Hepatocyte (in vitro differentiated cells): ENCODE measurements at places on chromosomes 7 and 10. TPM values are rescaled to one million over a fixed set of nuclear protein-coding genes. Genes with fewer than 3 reads are reported as not detected.

Gene RAPGEF5
- total RNA-seq = 8.8 and 14.5 TPM in 2 replicates

Gene CLEC2L
- total RNA-seq = not detected in 2 replicates

Gene MARVELD1
- total RNA-seq = 25.4 and 29.5 TPM in 2 replicates

Gene ATOH7
- 0.17 TPM in 1 of 2 replicates, not detected in the other for total RNA-seq

Gene ZFAND4
- total RNA-seq = 12.0 and 12.7 TPM in 2 replicates

DNA sequence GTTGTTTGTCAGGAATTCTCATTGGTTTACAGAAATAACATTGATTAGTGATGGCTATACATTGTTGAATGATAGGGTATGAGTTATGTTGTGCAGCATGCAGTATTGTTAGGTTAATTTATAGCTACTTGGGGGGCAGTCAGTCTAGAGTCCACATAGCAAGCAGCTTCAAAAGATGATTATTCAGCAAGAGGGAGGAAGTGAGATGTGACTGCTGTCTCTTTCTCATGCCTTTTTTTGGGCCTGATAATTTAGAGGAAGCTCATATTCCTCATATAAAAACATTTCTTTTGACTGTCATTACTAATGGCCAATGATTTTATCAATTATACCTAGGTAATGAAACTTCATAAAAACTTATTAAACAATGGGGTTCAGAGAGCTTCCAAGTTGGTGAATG, 3.4 kb upstream of the TBRG4 start:
- H3K36me3 ChIP-seq = no peaks in the 10 kb centered on the region
- no peak overlapping the region for H3K27ac ChIP-seq
- no peak overlapping the region for H3K4me3 ChIP-seq
- H3K4me1 ChIP-seq = peaks cover 12% of the 10 kb centered on the region
- peaks cover 7% of the 10 kb centered on the region for H3K27me3 ChIP-seq

DNA sequence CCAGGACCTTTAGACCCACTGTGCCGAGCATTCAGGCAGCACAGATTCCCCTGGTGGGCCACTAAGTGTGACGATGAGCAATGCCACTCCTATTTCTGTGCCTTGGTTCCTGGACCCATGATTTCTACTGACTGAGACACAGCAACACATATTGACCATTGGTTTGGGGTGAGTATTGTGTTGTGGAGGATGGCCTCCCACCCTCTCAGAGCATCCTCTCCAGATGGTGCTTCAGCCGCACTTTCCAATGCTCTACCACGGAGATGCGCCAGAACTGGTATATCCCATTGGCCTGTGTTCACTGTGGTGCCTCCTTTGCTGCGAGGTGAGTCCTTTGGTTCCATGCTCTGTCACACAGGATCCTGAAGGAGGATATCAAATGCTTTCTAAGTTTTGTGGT, 10.1 kb upstream of the GDF10 start:
- peaks cover 5% of the 10 kb centered on the region for H3K4me1 ChIP-seq
- H3K27me3 ChIP-seq = peaks cover 31% of the 10 kb centered on the region
- H3K27ac ChIP-seq = no peak overlapping the region
- H3K36me3 ChIP-seq = no peaks in the 10 kb centered on the region

GRCh38 chr10:1163204-1163660, 107.0 kb downstream of the WDR37 start:
- H3K27me3 ChIP-seq = no peaks in the 10 kb centered on the region
- no peak for DNase-seq
- no peak overlapping the region for H3K27ac ChIP-seq
- no peaks in the 10 kb centered on the region for H3K4me1 ChIP-seq

GRCh38 chr10:5556576-5556975, 31.8 kb downstream of the CALML3 start:
- no peaks in the 10 kb centered on the region for H3K27me3 ChIP-seq
- no peak for DNase-seq
- H3K27ac ChIP-seq = no peak overlapping the region
- H3K4me3 ChIP-seq = no peak overlapping the region
- H3K4me1 ChIP-seq = peaks cover 31% of the 10 kb centered on the region

DNA sequence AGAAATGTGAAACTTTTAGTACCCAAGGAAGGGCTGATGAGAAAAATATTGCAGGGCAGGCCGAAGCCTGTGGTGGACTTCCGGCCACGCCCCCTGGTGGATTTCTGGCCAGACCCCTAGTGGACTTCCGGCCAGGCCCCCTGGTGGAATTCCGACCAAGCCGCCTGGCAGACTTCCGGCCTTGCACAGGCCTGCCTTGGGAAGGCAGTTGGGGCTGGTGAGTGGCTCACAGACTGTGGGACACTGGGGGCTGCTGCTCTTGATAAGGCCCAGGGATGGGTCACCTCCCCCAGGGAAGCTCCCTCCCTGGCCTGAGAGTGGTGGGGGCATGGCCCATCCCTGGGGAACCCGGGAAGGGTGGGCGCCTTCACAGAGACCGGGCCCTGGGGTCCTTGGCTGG, 116.4 kb upstream of the MKI67 start:
- H3K4me1 ChIP-seq = no peaks in the 10 kb centered on the region
- no peak for DNase-seq
- no peak overlapping the region for H3K4me3 ChIP-seq
- no peaks in the 10 kb centered on the region for H3K36me3 ChIP-seq
- H3K27ac ChIP-seq = no peak overlapping the region

GRCh38 chr10:95211606-95212279, 17.7 kb downstream of the ACSM6 start:
- no peaks in the 10 kb centered on the region for H3K36me3 ChIP-seq
- no peaks in the 10 kb centered on the region for H3K27me3 ChIP-seq
- no peaks in the 10 kb centered on the region for H3K4me1 ChIP-seq
- H3K4me3 ChIP-seq = no peak overlapping the region

- peaks cover 27% of the 10 kb centered on the region for H3K4me1 ChIP-seq
- no peak overlapping the region for H3K27ac ChIP-seq
- H3K4me3 ChIP-seq = no peak overlapping the region
- no peaks in the 10 kb centered on the region for H3K36me3 ChIP-seq
These were observed 93.7 kb downstream of the SVOPL start for GRCh38 chr7:138607216-138608126.

DNA sequence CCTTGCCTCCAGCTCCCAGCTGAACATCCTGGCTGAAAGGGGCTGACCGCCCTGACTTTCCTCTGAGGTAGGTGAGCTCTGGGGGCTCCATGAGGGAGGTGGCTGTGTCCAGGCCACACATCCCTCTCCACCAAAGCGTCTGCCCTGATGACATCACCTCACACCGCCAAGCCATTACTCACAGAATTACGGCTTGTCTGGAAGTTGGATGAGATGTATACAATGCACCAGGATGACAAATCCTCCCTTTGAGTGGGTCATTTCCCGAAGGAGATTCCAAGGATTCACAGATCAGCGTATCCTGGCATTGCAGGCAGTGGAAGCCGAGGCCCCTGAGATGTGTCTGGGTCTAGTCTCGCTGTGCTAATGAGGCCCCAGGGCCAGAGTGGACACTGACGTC, 15.1 kb upstream of the RET start:
- no peak for DNase-seq
- H3K27ac ChIP-seq = no peak overlapping the region
- H3K4me3 ChIP-seq = no peak overlapping the region
- H3K27me3 ChIP-seq = no peaks in the 10 kb centered on the region
- no peaks in the 10 kb centered on the region for H3K36me3 ChIP-seq
- H3K4me1 ChIP-seq = no peaks in the 10 kb centered on the region

GRCh38 chr7:137994216-137994615, 7.7 kb downstream of the CREB3L2 start:
- H3K4me3 ChIP-seq = no peak overlapping the region
- peak overlapping the region; percentile 89 for H3K27ac ChIP-seq
- H3K4me1 ChIP-seq = peaks cover 64% of the 10 kb centered on the region
- peak; percentile 54 for DNase-seq

- H3K27me3 ChIP-seq = no peaks in the 10 kb centered on the region
- H3K27ac ChIP-seq = no peak overlapping the region
- H3K4me1 ChIP-seq = peaks cover 29% of the 10 kb centered on the region
These were observed 5.3 kb downstream of the NRP1 start for GRCh38 chr10:33329178-33329577.

DNA sequence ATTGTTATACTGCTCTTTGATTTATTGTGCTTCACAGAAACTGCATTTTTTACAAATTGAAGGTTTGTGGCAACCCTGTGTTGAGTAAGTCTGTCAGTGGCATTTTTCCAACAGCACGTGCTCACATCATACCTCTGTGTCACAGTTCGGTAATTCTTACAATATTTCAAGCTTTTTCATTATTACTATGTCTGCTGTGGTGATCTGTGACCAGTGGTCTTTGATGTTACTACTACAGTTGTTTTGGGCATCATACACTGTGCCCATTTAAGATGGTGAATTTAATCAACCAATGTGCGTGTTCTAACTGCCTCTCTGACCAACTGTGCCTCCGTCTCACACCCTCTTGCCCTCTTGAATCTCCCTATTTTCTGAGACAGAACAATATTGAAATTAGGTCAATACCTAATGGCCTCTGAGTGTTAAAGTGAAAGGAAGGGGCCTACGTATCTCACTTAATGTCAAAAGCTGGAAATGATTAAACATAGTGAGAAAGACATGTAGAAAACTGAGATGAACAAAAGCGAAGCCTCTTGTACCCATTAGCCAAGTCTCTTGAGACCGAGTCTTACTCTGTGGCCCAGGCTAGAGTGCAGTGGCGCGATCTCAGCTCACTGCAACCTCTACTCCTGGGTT, 20.2 kb upstream of the ASL start:
- no peak overlapping the region for H3K27ac ChIP-seq
- peaks cover 5% of the 10 kb centered on the region for H3K4me1 ChIP-seq
- H3K27me3 ChIP-seq = no peaks in the 10 kb centered on the region

- H3K4me1 ChIP-seq = no peaks in the 10 kb centered on the region
- no peaks in the 10 kb centered on the region for H3K27me3 ChIP-seq
- no peak overlapping the region for H3K27ac ChIP-seq
- DNase-seq = no peak
- no peak overlapping the region for H3K4me3 ChIP-seq
- no peaks in the 10 kb centered on the region for H3K36me3 ChIP-seq
These were observed 19.6 kb downstream of the GIMAP4 start for GRCh38 chr7:150586785-150587152.

- peaks cover 5% of the 10 kb centered on the region for H3K27me3 ChIP-seq
- H3K36me3 ChIP-seq = no peaks in the 10 kb centered on the region
- no peaks in the 10 kb centered on the region for H3K4me1 ChIP-seq
- DNase-seq = no peak
- H3K27ac ChIP-seq = no peak overlapping the region
- no peak overlapping the region for H3K4me3 ChIP-seq
These were observed 200.0 kb upstream of the MKI67 start for GRCh38 chr10:128326251-128326650.

DNA sequence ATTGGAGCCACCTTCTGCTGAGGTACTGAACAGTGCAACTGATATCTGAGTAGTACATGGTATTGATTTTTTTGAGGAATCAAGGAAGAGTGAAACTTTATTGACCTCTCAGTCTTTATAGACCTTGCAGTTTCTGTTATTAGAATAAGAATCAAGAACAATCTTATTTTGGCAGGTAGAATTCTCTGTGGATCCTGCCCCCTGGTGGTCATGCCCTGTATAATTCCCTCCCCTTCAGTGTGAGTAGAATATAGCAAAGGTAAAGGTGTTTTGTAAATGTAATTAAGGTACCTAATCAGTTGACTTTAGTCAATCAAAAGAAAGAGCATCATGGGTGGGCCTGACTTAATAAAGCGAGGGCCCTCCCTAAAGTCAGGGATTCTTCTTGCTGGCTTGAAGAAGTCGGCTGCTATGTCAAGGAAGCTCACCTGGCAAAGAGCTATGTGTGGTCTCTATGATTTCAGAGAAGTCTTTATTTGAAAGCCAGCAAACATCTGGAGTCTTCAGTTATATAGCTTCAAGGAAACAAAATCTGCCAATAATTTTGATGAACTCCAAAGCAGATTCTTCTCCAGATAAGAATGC, 142.8 kb downstream of the LSM5 start:
- H3K36me3 ChIP-seq = no peaks in the 10 kb centered on the region
- H3K4me1 ChIP-seq = no peaks in the 10 kb centered on the region
- peak; percentile 12 for DNase-seq
- no peaks in the 10 kb centered on the region for H3K27me3 ChIP-seq
